ENCODE measurements at places on chromosomes 4 and X.

- no peak for DNase-seq
These were observed 43.0 kb upstream of the FTHL17 start for GRCh38 chrX:31114858-31115257.

GRCh38 chr4:156830351-156830750 is 141.2 kb downstream of the PDGFC start:
- no peak for DNase-seq

DNA sequence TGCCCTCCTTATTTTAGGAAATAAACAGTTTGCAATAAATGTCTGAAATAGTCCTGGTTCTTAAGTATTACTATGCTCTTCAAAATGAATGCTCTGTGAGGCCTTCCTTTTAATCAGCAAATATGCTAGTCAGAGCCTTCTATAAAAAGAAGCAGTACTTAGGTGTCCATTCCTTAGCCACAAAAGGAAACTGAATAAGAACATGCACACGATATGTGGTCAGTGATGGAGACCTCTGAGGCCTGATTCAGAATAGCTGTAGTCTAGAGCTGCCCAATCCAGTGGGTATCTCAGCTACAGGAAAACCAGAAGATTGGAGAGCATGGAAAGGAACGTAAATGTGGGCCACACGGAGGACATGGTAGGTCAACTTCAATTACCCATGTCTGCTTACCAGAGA is 141.8 kb downstream of the RASL11B start:
- DNase-seq = no peak

DNA sequence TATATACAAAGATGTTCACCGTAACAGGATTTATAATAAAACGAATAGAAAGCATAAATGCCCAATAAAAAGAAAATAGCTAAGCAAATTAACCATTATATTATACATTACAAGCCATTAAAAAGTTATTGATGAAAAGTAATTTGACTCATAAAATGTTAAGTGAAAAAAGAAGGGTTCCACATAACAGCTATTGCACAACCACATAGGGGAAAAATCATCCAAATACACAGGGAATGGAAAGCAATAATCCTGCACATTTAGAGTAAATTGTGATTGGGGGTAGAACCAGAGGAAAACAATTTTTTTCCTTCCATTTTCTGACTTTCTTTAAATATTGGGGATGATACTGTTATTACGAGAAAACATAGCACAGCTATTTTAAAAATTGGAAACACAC is 38.0 kb downstream of the CRMP1 start:
- no peak for DNase-seq

GRCh38 chr4:129136433-129136832 is 40.5 kb downstream of the C4orf33 start:
- DNase-seq = no peak

GRCh38 chrX:134999469-134999868 is 8.7 kb downstream of the SMIM10 start:
- no peak for DNase-seq

- no peak for DNase-seq
These were observed 568.8 kb downstream of the STIM2 start for GRCh38 chr4:27429364-27429871.

Measured in stimulated activated CD8-positive, alpha-beta memory T cell treated with anti-CD3 and anti-CD28 coated beads, Interleukin-15, amount 100 ng/mL, for 1 hour (primary cell).